Foreskin fibroblast (primary cell): ENCODE measurements at places on chromosomes 2 and 18.

- DNase-seq = no peak
Measured at GRCh38 chr2:137826373-137827372, 137.6 kb upstream of the HNMT start.

GRCh38 chr18:35707674-35708073 is 126.1 kb downstream of the GALNT1 start:
- DNase-seq = no peak

- DNase-seq = no peak
Measured at GRCh38 chr2:113079131-113079530, 11.4 kb downstream of the IL1F10 start.

DNA sequence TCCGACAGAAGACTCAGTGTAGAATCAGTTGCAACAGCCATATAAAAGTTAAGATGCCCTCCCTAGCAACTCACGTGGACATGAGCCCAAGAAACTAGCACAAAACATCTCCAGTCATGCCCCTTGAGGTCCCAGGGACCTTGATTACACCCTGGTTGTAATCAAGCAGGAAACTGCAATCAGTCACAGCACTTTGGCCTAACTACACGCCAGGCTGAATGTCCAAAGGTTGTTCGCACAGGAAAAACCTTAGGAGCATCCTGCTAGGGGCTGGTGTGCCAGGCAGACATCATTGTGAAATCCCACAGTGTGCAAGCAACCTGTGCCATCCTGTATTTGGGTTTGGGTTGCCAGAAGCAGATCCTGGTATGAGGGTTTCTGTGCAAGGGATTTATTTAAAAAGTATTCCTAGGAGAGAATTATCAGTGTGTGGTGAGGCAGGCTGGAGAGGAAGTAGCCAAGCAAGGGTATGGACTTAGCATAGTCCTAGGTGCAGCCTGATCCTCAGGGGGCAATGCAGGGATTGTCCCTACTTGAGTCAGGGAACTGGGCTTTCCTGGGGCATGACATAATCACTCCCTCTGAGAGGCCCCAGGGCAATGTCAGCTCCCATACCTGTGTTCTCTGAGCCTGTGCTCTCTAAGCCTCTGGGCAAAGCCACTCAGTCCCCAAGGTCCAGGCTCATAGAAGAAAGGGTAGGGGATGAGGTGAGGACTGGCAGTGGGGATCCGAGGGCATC is 17.8 kb upstream of the SULT1C2 start:
- no peak for DNase-seq

GRCh38 chr18:45890606-45891005 is 65.1 kb downstream of the SIGLEC15 start:
- no peak for DNase-seq

DNA sequence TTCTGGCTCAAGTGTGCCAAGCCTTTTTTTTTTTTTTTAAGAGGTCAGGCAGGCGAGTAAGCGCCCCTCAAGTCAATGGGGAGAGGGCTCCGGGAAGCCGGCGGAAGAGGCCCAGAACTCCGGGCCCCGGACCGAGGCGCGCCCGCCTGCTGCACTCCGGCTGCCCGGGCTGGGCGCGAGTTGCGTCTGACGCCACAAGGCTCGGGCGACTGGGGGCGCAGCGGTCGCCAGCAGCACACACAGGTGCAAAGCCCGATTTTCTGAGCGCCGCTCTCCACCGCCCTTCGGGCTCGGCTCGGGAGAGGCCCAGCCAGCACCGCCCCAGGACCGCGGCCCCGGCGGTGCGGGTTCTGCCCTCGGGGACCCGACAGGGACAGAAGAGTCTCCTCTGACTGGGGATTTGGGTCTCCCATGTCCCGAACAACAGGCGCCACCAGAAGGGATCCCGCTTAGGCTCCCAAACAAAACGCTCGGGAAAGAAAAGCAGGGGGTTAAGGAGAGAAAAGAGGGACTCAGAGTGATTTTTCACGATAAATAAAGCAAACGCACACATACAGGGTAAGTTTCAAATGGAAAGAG is 787 bp downstream of the ERBB4 start:
- peak; percentile 25 for DNase-seq

- no peak for DNase-seq
Measured at GRCh38 chr18:39191058-39191457, 1625.5 kb upstream of the CELF4 start.

GRCh38 chr2:205040323-205040722 is 495.0 kb downstream of the PARD3B start:
- no peak for DNase-seq

DNA sequence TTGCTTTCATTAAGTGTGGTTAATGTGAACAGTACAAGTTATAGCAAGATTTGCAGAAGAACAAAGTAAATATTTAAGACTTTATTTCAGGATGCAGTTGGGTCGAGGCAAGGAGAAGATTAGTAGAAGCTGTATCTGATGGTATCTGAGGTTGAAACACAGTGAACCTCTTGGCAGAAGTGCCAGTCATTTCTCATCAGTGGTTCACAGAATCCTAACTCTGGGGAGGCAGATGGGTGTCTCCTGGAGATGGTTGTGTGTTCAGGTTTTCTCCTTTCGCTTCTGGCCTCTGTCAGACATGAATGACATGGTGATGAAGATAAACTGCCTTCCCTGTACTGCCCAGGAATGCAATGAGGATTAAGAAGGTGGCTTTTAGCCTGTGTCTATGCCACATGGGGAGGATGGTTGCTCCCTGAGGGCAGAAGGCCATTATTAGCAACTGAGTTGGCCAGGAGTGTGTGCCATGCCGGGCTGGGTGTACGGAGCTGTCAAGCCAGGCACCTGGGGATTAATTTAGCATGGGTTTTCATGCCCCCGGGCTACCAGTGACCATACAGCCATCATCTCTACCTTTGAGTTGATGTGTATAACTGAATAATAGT is 28.0 kb downstream of the MGAT5 start:
- DNase-seq = no peak
